NCI-H2171 (cell line): ENCODE measurements at places on chromosomes 3 and 15.
A peak's percentile ranks its signal among the peaks of the same experiment; 100 is the strongest.

DNA sequence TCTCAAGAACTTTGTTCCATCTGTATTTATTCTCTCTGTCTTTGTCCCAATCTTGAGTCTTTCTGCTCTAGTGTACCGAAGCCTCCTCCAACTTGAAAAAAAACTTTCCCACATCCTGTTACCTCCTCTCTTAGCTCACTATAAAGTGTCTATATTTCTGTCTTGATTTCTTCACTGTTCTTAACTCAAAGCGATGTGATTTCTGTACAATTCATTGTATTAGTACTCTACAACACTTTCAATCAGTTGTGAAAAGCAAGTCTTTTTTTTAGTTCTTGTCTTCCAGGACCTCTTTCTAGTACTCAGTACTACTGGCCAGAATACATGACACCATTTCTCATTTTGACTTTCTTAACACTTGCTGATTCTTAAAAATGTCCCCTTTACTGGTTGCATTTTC, 353.5 kb upstream of the SATB1 start:
- no peak for DNase-seq

GRCh38 chr3:102906818-102907217, 472.0 kb downstream of the ZPLD1 start:
- no peak for DNase-seq

GRCh38 chr3:32577581-32578556, 7.2 kb upstream of the DYNC1LI1 start:
- no peak for DNase-seq

DNA sequence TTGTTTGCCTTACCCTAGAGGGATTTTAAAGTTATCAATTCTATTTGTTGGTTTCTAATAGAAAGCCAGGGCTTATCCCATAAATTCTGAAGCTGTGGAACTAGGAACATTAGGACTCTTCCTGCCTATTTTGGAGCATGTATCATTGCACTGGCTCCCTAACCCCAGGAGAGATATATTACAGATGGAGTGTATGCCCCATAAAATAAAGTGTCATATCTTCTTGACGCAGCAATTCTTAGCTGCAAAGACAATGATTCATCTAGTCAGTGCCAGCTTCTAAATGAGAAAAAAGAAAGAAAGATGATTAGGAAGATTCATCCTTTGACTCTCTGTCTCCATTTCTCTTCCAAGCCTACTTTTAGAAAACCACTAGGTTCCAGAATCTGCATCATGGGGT, 74.8 kb upstream of the MAGI1 start:
- DNase-seq, result no peak

GRCh38 chr3:39327746-39328349, 1.7 kb upstream of the CCR8 start:
- DNase-seq, result no peak

- no peak for DNase-seq
Observed at GRCh38 chr3:45055411-45056143, 29.5 kb downstream of the CLEC3B start.

GRCh38 chr15:43214169-43214568, 6.6 kb downstream of the EPB42 start:
- no peak for DNase-seq

- DNase-seq, result peak; percentile 82
Observed at GRCh38 chr3:141056751-141057171, 5.6 kb downstream of the SPSB4 start.

GRCh38 chr15:31304751-31305365, 21.8 kb upstream of the KLF13 start:
- DNase-seq, result no peak

- DNase-seq, result no peak
Observed at GRCh38 chr3:85151555-85151954, 192.8 kb downstream of the CADM2 start.

DNA sequence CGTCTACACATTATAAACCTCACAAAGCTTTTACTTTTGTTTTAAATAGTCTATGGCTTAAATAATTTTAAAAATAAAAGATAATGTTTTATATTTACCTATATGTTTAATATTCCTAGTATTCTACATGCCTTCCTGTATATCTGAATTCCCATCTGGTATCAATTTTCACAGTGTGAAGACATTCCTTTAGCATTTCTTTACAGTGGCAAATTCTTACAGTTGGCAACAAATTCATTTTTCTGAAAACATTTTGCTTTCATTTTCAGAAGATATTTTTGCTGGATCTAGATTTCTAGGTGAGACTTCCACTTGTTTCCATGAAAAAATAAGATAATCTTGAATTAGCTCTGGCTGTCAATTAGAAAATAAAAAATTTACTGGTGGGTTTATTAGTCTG, 471.4 kb upstream of the NAALADL2 start:
- no peak for DNase-seq

- DNase-seq, result no peak
Observed at GRCh38 chr3:169661361-169662131, 2.0 kb downstream of the MECOM start.

GRCh38 chr3:47456984-47457383, 18.8 kb downstream of the SCAP start:
- DNase-seq, result no peak

- no peak for DNase-seq
Observed at GRCh38 chr15:82792068-82792467, 13.8 kb downstream of the FSD2 start.

DNA sequence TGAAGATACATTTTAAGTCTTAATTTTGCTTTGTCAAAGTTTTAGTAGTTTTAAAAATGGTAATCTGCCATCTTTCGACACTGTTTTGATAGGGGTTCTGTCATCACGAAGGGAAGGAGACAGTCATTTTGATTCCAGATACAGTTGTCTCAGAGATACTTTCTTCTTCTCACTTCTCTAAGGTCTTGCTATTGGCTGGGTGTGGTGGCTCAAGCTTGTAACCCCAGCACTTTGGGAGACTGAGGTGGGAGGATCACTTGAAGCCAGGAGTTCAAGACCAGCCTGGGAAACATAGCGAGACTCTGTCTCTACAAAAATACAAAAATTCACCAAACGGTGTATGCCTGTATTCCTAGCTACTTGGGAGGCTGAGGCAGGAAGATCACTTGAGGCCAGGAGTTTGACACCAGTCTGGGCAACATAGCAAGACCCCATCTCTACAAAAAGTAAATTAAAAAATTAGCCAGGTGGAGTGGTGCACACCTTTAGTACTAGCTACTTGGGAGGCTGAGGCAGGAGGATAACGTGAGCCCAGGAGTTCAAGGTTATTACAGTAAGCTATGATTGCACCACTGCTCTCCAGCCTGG, 3.3 kb downstream of the RAB8B start:
- DNase-seq, result no peak

- DNase-seq, result peak; percentile 99
Observed at GRCh38 chr3:184185461-184186183, 377 bp upstream of the ABCF3 start.

DNA sequence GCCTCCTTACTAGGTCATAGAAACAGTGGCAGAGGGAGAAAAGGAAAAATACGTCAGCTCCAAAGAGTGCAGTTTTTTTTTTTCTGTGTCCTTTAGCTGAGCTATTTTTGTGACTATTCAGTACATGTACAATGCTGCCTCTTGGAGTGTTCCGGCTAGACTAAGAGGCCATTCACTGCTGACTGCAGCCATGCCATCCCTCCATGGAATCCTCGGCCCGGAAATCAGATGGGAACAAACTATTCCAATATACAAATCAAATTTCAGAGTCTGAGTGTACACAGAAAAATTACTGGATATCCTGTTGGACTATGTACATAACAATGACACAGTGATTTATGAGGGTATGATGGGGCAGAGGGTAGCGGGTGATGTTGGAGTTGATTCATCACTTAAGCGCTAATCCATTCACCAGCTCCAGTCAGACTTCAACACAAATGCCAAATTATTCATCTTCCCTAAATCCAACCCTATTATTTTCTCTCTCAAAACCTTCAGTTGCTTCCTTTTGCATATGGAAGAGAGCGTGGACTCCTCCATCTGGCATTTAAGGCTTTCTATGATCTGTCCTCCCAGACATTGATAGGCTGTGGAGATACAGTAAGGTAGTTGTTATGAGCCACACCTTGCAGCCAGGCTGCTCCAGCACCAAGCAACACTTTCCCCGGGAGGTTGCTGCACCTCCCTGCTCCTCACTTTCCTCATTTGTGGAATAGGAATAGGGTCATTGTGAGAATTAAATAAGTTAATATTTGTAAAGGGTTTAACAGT, 109.1 kb downstream of the LPP start:
- DNase-seq, result no peak

DNA sequence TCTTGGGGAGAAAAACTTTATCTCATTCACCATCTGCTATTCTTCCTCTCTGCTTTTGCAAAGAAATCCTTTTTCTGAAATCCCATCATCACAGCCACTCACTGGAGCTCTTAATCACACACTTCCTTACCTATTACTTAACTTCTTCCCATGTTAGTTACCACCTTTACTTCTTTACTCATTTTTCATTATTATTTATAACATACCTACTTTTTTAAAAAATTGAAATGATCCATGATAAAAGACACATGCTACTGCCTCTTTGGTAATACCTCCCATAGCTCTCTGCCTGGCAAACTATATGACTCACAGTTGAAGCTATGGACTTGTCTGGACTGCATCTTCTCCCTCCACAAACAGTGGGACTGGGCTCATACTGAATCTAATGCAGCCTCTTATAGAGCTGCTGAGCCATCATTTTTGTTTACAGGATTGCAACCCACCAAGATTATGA, 150.3 kb downstream of the TNIK start:
- no peak for DNase-seq

- DNase-seq, result no peak
Observed at GRCh38 chr3:126039870-126040269, 44.1 kb downstream of the SLC41A3 start.

DNA sequence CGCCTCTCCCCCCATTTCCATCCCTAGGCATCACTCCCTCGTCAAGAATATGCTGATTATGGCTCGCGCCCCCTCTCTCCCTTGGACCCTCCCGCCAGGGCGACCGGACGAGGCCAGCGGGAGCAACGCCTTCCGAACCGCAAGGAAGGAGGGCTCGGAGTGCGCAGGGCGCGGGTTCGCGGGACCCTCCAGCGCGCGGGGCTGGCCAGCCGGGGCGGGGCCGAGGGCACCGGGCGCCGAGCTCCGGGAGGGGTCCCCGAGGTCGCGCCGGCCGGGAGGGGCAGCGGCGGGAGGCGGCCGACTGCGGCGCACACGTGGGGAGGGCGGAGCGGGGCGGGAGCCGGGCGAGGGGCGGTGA, 483 bp downstream of the EHD4 start:
- no peak for DNase-seq

- no peak for DNase-seq
Observed at GRCh38 chr3:38332201-38332600, 14.4 kb upstream of the XYLB start.
